ENCODE measurements at places on chromosomes 12 and 14.

DNA sequence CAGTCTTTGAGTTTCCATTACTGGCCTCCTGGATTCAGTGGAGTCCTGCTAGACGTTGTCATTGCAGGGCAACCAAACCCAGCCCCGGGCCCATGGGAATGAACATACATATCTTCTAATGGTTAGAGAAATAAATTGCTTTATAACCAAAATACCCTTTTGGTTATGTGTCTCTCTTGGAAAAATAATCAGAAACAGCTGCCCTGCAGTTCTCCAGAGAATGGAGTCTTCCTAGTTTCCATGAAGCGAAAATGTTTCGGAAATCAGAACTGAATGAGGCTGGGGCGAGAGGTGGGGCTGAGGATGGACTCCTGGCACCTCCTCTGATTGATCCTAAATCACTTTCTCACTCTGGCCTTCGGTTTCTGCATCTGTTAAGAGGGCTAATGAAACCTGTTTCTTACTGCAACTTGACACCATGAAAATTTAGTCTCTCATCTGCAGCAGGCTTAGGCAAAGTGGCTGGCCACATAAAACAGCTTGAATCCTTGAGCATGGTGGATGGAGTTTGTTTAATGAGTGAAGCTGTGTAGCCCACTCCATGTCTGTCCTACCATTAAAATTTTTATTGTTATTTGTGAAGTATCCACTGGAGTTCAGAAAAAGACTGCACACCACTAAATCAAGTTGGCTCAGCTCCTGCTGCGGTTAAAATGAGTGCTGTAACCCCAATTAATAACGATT is 198.9 kb downstream of the CACNA1C start:
- no peak for DNase-seq

DNA sequence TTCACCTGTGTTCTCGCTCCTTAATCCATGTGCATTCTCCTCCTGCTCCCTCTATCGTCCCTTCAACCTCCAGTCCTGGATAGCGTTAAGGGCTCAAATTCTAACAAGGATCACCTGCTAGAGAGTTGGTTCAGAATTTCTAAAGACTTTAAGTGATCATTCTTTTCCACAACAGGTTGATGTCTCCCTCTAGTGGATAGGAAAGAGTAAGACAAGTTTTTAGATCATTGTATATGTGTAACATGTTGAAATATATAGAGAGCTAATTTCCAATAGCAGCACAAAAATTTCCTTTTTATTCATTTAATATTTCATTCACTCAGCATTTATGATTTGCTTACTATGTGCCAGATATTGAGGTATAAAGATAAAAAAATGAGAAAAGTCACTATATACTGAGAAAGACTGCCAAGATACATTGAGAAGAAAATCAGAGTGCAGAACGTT is 9.3 kb upstream of the ESR2 start:
- peak; percentile 80 for DNase-seq

GRCh38 chr12:6791931-6792520 is 2.7 kb downstream of the CD4 start:
- no peak for DNase-seq

GRCh38 chr12:64937452-64937851 is 113.0 kb downstream of the TBC1D30 start:
- no peak for DNase-seq

DNA sequence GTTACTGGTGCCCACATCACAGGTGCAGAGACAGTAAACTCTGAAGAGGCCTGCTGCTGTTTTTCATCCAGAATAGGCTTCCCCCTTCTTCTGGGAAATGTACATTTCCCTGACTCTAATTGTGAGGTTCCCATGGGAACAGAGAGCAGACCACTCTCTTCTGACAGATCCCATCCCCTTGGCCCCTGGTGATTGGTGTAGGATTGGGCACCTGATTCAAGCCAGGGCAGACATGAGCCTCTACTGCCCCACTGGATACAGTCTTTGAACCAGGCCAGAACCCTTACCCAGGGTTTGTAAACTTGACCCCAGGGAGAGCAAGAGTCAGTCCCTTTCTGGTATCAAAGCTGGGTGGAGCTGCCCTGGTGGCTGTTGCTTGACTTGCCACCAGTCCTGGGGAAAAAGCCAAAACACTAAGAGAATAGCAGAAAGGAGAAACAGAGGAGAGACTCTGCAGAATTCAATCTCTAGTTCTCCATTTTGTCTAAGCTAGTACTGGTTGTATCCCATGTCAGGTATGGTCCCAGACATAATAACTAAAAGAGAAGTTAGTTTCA is 14.8 kb upstream of the NFYB start:
- no peak for DNase-seq

DNA sequence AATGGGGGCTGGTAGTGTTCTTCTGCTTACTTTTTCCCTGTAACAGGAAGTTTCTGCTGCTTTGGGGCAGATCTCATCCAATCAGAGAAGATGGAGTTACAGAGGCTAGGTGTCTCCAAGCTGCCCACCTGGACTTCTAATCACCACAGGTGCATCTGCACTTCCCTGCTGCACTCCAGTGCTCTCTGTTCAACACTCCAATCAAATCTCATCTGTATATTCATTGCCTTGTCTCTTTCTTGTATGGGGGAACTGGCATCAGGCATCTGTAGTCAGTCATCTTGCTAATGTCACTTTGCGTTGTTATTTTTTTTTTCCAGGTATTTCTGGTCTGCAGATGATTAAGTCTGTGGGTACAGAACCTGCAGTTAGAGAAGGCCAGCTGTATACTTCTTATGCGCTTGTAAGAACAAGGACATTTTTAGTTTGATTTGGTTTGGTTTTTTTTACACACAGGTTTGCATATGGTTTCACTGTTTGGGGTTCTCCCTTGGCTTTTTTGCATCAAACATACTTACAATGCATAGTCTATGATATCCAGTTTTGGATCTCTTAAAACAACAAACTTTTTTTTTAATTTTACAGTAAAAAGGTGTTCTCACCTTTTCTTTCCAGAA is 116.0 kb downstream of the METTL25 start:
- DNase-seq: no peak

GRCh38 chr14:89618811-89619551 is 201.9 kb upstream of the FOXN3 start:
- peak; percentile 85 for DNase-seq

- no peak for DNase-seq
Observed at GRCh38 chr12:92290350-92290695, 144.7 kb upstream of the BTG1 start.

- DNase-seq: peak; percentile 91
Observed at GRCh38 chr12:48189331-48190125, 6.1 kb downstream of the CCDC184 start.
